ENCODE measurements at places on chromosomes 5 and 9. TPM values are rescaled to one million over a fixed set of nuclear protein-coding genes. Genes with fewer than 3 reads are reported as not detected.

LRRC19 gene
- not detected for total RNA-seq

PCDHA2 gene
- total RNA-seq: not detected

RLN1 gene
- 2.9 TPM for total RNA-seq

ICE1 gene
- 34.5 TPM for total RNA-seq

GRCh38 chr5:179151286-179152118, 91.3 kb downstream of the ZNF354C start:
- H3K36me3 ChIP-seq: no peaks in the 10 kb centered on the region
- no peak overlapping the region for H3K27ac ChIP-seq
- DNase-seq: no peak
- H3K27me3 ChIP-seq: no peaks in the 10 kb centered on the region
- H3K4me3 ChIP-seq: no peak overlapping the region

GRCh38 chr5:177405312-177405711, 4.1 kb downstream of the F12 start:
- H3K36me3 ChIP-seq: no peaks in the 10 kb centered on the region
- peak overlapping the region; percentile 76 for H3K27ac ChIP-seq
- H3K4me1 ChIP-seq: peaks cover 35% of the 10 kb centered on the region
- DNase-seq: no peak
- peaks cover 22% of the 10 kb centered on the region for H3K27me3 ChIP-seq

GRCh38 chr5:27700526-27700925, 662.1 kb upstream of the CDH9 start:
- H3K27ac ChIP-seq: no peak overlapping the region
- DNase-seq: no peak
- no peaks in the 10 kb centered on the region for H3K36me3 ChIP-seq
- no peak overlapping the region for H3K4me3 ChIP-seq
- H3K27me3 ChIP-seq: no peaks in the 10 kb centered on the region

GRCh38 chr9:136334541-136334940, 7.2 kb downstream of the GPSM1 start:
- H3K27ac ChIP-seq: no peak overlapping the region
- H3K36me3 ChIP-seq: no peaks in the 10 kb centered on the region
- DNase-seq: no peak
- no peaks in the 10 kb centered on the region for H3K27me3 ChIP-seq

- H3K4me1 ChIP-seq: peaks cover 1% of the 10 kb centered on the region
- H3K36me3 ChIP-seq: peaks cover 4% of the 10 kb centered on the region
- no peaks in the 10 kb centered on the region for H3K27me3 ChIP-seq
- no peak for DNase-seq
Measured at GRCh38 chr9:112559629-112560413, 73.2 kb downstream of the KIAA1958 start.

GRCh38 chr9:34380034-34380510, 3.4 kb upstream of the MYORG start:
- H3K27me3 ChIP-seq: peaks cover 10% of the 10 kb centered on the region
- no peaks in the 10 kb centered on the region for H3K36me3 ChIP-seq
- H3K4me3 ChIP-seq: peak overlapping the region; percentile 89
- H3K4me1 ChIP-seq: peaks cover 29% of the 10 kb centered on the region

DNA sequence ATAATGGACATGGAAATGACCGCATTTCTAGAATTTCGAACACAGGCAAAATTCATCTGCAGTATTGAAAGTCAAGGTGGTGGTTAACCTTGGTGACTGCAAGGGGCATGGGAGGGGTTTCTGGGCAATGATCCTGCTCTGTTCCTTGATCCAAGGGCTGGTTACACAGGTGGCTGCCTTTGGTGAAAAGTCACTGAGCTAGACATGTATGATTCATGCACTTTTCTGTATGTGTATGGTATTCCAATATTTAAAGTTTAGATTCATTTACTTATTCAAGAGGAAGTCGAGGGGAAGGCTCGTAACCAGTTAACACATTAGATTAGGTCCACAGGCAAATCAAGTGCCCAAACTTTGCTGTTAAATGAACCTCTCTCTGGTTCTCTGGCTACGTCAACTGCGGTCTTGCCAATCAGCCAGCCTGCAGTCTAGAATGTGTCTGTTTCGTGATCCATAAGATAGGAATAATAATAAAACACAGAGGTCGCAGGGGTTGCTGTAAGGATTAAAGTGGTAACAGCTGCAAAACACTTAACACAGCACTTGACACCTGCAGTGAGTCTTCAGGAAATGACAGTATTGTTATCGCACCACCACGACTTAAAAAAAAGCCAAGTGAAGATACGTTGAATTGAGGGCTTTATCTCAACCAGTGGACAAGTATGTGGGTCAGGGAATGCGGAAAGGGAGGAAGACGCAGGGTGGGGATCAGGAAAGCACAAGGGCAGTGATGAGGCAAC, 92.5 kb downstream of the TLE1 start:
- H3K4me3 ChIP-seq: no peak overlapping the region
- no peaks in the 10 kb centered on the region for H3K36me3 ChIP-seq
- no peak overlapping the region for H3K27ac ChIP-seq
- peaks cover 3% of the 10 kb centered on the region for H3K4me1 ChIP-seq

- H3K4me1 ChIP-seq: no peaks in the 10 kb centered on the region
- H3K27me3 ChIP-seq: no peaks in the 10 kb centered on the region
- DNase-seq: no peak
- H3K36me3 ChIP-seq: peaks cover 2% of the 10 kb centered on the region
- no peak overlapping the region for H3K27ac ChIP-seq
Measured at GRCh38 chr5:108249785-108250426, 132.0 kb downstream of the FBXL17 start.

- H3K4me1 ChIP-seq: no peaks in the 10 kb centered on the region
- H3K4me3 ChIP-seq: no peak overlapping the region
Measured at GRCh38 chr9:101915482-101915881, 177.0 kb upstream of the GRIN3A start.

DNA sequence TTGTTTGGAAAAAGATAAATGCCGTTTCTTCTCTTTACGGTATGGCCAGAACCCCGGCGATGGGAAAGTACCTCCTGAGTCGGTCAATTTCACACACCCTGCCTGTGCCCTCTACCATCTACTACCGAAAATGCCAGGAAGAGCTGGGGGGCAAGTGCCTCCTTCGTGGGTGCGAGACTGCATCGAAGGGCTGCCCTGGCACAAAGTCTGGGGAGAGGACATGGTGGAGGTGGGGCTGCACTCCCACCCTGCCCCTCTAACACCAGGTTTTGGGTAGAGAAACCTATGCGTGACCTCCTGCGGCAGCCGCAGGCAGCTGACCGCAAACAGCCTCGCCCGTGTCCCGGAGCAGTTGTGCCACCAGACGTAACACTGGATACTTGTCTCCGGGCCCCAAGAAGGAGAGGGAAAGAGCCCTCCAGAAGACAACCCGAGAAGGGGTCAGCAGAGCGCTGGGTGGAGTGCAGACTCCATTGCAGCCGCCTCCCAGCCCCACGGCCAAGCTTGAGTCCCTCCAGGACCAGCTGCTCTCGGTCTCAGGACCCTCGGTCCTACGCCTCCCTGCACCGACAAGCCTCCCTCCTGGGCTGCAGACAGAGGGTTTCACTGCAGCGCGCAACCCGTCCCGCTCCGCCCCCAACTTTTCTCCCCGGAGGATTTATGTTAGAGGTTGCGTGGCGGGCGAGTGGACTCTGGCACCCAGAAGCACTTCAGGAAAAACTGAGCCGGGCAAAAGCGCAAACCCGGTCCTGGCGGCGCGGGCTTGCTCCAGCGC, 823 bp upstream of the PRDM6 start:
- peaks cover 6% of the 10 kb centered on the region for H3K4me1 ChIP-seq
- H3K27me3 ChIP-seq: peaks cover 82% of the 10 kb centered on the region
- peak overlapping the region; percentile 59 for H3K27ac ChIP-seq
- peak overlapping the region; percentile 43 for H3K4me3 ChIP-seq
- DNase-seq: peak; percentile 34

DNA sequence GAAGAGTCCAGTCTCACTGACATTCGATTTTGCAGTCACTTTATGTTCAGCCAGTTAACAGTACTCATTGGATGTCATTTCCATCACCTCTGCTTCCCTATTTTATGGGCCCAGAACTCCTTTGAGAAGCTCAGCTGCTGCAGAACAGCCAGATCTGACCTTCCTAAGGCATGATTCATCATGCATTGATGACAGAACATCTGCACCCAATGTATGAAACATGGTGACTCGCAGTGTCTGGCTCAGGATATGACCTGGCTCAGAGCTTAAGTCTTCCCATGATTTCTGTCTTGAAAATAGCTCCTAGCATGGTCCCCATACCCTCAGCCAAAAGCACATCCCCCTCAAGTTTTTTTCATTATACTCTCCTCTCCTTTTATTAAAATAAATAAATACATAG, 92.6 kb upstream of the TRIM32 start:
- no peak overlapping the region for H3K27ac ChIP-seq
- H3K27me3 ChIP-seq: no peaks in the 10 kb centered on the region
- no peaks in the 10 kb centered on the region for H3K4me1 ChIP-seq
- peaks cover 1% of the 10 kb centered on the region for H3K36me3 ChIP-seq
- DNase-seq: no peak
- no peak overlapping the region for H3K4me3 ChIP-seq

DNA sequence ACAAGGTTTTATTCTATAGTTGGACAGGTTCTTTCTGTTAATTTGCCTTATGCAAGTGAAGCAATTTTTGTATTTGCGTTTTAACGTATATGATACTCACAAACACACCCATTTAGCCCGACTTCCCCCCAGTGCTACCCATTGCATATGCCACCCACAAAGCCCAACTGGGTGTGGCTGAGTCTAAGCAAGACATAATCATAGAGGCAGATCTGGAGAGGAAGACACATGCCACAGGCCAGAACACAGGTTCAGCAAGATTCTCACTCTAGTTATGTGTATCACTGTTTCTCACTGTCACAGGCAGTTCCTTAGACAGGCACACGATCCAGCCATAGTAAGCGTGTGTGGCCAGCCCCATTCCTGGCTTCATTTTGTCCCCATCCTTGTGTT, 29.0 kb upstream of the PUM3 start:
- peaks cover 23% of the 10 kb centered on the region for H3K27me3 ChIP-seq
- H3K4me1 ChIP-seq: no peaks in the 10 kb centered on the region
- no peaks in the 10 kb centered on the region for H3K36me3 ChIP-seq
- no peak overlapping the region for H3K4me3 ChIP-seq
- no peak for DNase-seq

DNA sequence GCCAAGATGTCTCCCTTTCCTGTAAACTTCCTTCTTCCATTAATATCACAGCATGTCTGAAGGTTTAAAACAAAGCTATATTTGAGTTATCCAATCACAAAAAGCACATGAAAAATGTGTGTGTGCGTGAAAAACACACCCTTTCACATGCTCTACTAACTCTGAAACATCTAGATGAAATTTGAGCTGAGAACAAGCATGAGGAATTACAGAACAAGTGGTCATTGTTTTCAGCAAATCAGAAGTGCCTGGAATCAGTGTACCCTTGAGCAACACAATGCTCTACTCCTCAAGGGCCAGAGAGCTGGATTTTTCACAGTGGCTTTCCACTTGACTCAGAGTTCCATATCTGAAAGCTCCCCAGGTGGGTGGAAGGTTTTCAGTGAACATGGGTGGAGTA, 255.9 kb downstream of the PSAT1 start:
- no peak overlapping the region for H3K4me3 ChIP-seq
- H3K27me3 ChIP-seq: no peaks in the 10 kb centered on the region
- H3K36me3 ChIP-seq: no peaks in the 10 kb centered on the region
- H3K27ac ChIP-seq: no peak overlapping the region
- DNase-seq: no peak

DNA sequence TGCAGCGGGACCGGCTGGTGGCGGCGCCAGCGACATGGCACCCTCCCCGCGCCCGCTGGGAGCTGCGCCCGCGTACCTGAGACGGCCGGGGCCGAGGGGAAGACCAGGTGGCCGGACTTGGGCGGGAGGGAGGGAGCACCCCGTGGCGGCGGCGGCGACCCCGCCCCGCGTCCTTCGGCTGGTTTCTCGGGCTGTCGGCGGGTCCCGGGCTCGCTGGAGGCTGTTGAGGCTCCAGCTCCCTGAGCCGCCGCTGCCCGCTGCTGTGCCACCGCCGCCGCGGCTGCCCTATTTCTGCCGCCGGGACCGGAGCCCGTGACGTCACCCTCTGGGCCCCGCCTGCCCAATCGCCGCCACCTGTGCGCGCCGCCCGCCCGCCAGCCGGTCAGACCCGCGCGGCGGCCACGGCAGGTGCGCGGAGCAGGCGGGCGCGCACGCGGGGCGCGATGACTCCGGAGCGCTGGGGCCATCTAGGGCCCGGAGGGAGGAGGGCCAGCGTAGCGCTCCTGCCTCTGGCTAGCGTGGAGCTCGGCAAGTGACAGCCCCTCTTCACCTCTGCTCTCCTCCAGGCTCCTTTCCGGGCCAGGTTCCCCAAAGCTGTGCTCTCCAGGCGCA, at the start of gene FSTL4:
FSTL4 (minus strand) TSS at position 293 of the 612 bp plus-strand sequence.
- H3K27me3 ChIP-seq: peaks cover 64% of the 10 kb centered on the region
- no peak within 1 kb of the TSS for H3K27ac ChIP-seq
- no peaks in the 10 kb centered on the region for H3K36me3 ChIP-seq
- H3K4me1 ChIP-seq: peaks cover 9% of the 10 kb centered on the region

- H3K36me3 ChIP-seq: no peaks in the 10 kb centered on the region
- H3K27ac ChIP-seq: peak within 1 kb of the TSS; percentile 82
- peak within 1 kb of the TSS; percentile 93 for H3K4me3 ChIP-seq
- peaks cover 15% of the 10 kb centered on the region for H3K27me3 ChIP-seq
Measured at GRCh38 chr9:19408693-19409400, at the start of gene ACER2. ACER2 (plus strand) TSS chr9:19409009; CDS start chr9:19409085, 76 bp downstream.

GRCh38 chr9:131417264-131418142, 23.6 kb downstream of the PRRC2B start:
- H3K4me3 ChIP-seq: peak overlapping the region; percentile 80
- peaks cover 27% of the 10 kb centered on the region for H3K36me3 ChIP-seq
- H3K27me3 ChIP-seq: no peaks in the 10 kb centered on the region
- no peak for DNase-seq
- peak overlapping the region; percentile 78 for H3K27ac ChIP-seq

DNA sequence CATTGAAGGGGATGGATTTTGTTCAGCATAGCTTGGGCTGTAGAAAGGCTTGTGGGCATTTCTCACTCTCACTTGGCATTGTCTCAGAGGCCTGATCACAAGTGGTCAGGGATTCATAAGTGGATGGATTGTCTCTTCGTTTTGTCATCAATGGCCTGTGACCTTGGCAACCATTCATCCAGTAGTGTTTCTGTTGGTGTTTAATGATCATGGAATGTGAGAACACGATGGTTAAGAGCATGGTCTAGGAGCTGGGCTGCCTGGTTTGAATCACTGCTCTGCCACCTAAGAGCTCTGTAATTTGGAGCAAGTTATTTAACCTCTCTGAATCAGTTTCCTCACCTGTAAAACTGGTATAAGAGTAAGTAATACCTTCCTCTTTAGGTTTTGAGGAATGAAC, 430.1 kb upstream of the MEF2C start:
- H3K27ac ChIP-seq: no peak overlapping the region
- no peaks in the 10 kb centered on the region for H3K27me3 ChIP-seq
- DNase-seq: no peak
- H3K4me1 ChIP-seq: peaks cover 6% of the 10 kb centered on the region
- H3K4me3 ChIP-seq: no peak overlapping the region
- H3K36me3 ChIP-seq: no peaks in the 10 kb centered on the region

DNA sequence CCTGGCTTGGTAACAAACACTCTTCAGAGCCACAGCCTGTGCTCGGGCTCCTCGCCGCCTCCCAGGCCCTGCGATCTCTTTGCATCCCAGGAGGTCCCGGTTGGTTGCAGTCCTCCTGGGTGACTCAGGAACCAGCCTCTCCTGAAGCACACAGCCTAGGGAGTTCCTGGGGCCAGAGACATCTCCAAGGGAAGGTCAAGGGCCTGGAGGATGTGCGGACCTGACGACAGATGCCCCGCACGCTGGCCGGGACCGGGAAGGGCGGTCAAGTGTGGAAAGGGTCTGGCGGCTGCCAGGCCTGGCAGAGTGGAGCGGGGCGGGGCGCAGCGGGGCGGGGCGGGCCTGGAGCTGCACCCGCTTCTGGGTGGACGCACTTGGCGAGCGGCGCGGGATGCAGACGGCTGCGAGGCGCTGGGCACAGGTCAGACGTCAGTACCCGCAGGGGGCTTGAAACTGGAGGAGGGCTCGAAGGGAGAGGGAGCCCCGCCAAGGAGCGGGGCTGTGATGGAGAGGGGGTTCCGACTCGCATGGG, 45.0 kb upstream of the PRSS3 start:
- peaks cover 78% of the 10 kb centered on the region for H3K27me3 ChIP-seq
- DNase-seq: no peak
- peak overlapping the region; percentile 36 for H3K4me3 ChIP-seq
- peaks cover 25% of the 10 kb centered on the region for H3K4me1 ChIP-seq
- H3K27ac ChIP-seq: no peak overlapping the region
- H3K36me3 ChIP-seq: no peaks in the 10 kb centered on the region
